ENCODE measurements at places on chromosomes 1 and 21.

DNA sequence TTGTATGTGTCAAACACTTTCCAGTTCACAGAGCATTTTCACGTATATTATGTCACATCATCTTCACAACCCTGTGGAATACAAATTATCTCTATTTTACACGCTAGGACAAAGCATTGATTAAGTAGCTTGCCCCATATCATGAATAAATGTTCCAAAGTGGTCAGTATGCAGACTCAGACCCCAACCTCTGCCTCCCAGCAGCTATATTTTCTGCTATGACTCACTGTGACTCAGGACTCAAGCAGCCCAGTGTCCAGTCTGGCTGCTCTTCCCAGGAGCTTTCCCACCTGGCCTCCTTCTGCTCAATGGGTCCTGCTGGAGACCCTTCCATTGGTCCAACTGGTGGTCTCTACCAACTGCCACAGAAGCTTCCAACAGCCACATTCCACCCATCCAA, 56.0 kb upstream of the RAP1A start:
- DNase-seq: no peak

- DNase-seq: peak; percentile 40
Measured at GRCh38 chr1:62384276-62385005, 52.4 kb upstream of the USP1 start.

DNA sequence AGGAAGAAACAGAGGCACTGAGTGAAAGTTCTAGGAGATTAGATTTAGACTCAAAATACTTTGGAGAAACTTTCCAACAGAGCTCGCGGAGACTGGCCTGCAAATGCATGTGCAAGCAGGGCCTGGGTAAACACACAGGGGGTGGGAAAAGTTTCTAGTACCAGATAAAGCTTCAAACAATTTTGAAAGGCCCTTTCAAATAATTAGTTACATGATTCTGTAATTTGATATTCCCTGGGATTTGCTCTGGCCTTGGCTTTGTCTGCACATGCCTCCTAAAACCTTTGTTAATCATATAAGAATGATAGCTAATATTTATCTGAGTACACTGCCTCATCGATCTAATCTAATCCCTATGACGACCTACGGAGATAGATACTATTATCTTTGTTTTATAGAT, 31.3 kb downstream of the VTCN1 start:
- DNase-seq: no peak

DNA sequence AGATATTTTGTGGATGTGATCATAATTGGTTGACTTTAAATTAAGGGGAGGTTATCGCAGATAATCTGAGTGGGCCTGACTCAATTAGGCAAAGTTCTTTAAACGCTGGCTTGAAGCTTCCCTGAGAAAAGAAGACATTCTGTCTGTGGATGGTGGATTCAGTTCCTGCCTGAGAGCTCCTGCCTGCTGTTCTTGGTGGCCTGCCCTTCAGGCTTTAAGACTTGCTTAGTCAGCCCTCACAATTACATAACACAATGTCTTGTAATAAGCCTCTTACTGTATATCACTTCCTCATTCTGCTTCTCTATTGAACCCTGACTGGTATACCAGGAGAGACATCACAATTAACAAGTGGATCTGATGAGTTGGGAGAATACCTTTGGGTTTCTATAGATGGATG, 50.2 kb downstream of the KCNJ6 start:
- DNase-seq: no peak

DNA sequence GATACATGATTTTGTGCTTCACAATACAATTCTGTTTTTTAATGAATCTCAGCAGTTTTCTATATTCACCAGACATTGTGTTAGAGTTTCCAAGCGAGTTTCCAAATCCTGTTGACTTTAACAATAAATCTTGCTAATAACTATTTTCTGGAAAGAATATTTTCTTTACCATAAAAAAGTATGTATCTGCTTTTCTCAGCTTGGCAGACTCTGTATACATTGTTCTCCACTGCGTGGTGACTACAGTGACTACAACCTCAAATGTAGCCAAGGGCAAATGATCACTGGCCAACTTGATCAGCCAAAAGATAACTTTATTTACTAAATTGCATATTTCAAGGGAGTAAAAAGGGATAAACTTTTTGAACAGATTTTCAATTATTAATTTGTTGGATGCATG, 325.9 kb upstream of the ADAMTS5 start:
- DNase-seq: no peak

DNA sequence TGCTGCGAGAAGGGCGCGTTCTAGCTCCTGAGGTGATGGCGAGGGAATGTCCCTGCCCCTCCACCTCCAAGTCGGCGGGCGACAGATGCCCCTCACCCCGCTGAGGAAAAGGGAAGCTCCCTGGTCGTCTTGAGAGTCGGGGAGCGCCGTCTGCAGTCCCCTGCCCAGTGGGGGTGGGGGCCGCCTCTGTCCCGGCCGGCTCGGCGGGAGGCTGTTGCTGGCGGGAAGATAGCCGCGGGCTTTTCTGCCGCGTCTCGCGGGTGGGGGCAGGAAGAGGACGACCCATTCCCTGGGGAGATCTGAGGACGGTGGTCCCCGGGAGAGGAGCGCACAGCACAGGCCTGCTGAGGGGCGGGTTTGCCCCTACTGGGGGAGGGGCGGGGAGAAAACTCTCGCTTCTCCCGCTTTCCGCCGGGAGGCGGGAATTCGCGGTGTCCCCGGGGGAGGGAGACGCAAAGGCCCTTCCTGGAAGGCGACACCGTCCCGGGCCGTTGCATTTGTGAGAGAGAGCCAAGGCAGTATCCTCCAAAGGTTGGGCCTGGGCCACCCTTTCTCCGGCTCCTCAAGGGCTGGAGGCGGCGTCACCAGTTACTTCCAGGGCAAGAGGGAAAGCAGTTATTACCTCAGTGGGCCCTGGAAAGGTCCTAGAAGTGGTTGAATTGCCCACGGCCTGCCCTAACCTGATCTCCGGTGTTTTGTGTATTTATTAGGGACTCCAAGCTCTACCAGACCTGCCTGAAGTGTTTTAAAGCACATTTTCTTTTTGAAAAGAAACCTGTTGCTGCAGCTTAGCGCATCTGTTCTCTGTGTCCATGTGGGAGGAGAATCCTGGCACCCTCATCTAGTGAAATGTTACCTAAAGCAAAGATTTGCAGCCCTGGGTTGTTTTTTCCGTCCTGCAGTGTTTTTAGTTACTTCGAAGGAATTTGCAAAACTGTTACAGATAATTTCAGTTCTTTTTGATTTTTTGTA, 648 bp downstream of the S100PBP start:
- DNase-seq: no peak

GRCh38 chr1:221440658-221441057, 301.2 kb downstream of the DUSP10 start:
- no peak for DNase-seq

DNA sequence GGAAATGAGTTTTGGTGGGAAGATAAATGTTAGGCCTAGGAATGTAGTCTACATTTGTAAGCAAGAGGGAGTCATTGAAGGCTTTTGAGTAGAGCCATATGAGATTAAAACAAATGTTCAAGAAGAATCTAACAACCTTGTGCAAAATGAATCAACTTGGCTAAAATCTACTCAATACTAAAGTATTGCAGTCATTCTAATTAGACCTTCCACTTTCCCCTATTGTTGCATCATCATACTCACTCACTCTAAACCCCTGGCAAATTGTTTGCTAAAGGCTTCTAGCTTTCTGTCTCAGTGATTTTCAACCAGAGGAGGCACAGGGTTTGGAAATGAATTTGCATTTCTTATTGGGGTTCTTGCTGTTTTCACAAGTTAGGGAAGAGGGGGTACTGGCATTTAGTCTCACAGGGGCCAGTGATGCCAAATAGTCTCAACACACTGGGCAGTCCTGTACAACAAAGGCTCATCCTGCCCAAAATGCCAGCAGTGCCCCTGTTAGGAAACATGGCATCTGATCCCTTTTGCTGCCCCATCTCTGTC, 85.3 kb downstream of the SEC16B start:
- DNase-seq: no peak

DNA sequence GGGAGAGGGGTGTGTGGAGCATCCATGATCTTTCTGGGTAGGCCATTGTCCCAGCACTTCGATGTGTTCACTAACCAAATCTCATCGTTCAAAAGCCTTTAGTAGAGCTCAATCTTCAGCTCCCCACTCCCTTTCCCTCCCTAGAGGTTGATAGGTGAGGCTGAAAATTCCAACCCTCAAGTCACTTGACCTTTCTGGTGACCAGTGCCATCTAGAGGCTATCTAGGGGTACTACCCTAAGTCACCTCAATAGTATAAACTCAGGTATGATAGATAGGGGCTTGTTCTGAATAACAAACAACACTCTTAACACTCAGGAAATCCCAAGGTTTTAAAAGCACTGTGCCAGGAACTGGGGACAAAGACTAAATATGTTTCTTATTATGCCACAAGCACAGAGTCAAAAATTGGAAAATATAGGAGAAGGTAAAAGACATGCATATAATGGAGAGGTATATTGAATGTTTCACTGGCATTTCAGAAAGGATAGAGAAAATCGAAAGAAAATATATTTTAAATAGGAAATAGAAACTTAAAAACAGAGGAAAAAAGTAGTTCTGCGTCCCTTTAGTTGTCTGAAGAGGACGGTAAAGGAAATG, 42.9 kb upstream of the CD53 start:
- DNase-seq: no peak

DNA sequence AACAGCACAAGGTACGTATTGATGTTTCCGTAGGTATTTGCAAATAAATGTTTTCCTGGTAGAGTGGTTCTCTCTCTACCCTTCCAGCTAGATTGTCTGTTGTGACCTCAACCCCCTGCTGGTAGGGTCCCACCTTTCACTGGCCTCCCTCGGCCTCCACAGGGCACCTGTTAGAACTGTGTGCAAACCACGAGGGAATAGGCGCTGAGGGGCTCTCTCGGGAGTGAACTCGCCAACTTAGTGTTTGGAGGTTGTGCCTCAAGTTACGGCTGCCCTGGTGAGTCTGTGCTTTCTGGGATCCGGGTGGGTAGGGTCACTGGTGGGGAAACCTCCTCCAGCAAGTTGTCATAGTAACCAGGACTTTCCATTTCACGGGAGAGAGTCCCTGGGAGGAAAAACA, 204.7 kb upstream of the EDN2 start:
- DNase-seq: no peak

DNA sequence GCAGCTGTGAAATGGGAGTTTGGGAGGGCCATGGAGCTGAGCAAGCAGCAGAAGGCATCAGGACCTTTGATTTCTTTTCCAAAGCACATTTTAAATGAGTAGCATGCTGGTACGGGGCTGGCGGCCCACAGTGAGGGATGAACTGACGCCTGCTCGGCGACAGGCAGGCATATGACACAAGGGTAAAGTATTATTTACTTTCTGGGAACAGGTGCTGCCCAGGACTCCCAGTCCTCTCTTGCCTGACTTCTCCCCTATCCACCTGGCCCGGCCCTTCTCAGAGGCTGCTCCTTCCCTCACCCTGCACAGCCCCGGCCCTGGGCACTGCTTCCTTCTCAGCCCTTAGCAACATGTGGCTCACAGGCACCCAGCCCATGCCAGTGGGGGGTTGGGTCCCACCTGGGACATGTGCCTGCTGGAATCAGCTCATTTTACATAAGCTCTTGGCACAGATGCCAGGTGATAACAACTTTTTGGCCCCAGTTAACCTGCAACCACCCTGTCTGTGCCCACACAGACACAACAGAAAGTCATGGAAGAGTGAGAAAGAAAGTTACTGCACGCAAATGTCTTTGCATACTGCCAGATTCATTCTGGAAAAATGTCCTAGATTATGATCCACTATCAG, 112.3 kb upstream of the GADD45A start:
- no peak for DNase-seq

DNA sequence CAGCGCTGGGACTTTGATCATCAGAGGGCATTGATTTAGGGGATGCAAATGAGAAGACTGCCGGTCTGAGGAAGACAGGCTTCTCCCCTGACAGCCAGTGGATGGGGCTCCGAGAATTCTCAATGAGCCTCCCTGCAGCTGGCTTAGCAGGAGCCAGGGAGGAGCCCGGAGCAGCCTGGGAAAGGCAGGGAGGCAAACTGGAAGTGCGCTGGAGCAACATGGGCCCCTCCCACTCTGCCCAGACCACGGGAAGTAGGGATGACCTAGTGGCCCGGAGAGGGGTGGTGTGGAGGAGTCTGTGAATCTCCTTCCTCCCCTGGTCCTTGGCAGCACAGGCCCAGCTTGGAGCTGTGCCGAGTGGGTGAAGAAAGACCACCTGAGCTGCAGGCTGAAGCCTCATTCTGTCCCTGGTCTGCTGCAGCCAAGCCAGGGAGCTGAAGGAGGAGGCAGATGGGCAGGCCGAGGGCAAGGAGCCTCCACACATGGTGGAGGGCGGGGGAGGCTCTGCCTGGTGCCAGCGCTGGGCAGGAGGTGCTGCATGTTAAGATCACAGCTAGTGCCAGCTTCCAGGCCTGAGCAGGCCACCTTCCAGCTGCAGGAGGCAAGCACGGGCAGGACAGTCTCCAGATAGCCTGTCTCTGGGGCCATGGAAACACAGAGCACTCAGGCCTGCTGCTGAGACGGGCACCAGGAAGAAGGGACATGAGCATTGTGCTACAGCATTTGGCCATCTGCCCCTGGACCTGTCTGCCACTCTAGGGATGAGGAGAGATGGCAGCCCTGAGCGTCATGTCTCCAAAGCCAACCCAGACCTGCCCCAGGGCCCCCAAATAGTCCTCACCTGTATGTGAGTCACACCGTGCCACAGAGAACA, 12.2 kb upstream of the CLSTN1 start:
- no peak for DNase-seq

DNA sequence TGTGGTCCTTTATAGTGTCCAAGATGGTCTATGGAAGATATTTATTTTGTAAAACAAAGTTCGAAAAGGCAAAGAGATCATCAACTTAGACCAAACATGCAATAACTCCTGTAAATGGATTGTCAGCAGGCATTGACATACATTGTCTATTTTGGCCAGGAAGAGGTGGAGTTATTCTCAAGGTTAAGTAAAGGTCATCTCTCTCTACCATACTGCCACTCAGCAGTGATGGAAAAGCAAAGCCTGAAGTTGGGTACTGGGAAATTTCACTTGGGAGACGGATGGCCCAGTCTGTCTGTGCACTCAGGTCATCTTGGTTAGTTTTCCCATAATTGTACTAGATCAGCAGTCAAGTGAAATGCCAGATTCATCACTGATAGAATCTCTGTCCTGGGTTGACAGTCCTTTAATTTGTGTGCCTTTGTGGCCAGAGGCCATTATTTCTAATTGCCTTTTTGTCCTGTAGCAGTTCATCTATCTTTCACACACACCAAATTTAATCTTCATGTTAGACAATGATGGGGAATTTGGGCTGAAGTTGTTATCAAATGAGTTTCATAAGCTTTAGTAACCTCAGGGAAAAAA, 17.5 kb downstream of the PIGP start:
- no peak for DNase-seq

DNA sequence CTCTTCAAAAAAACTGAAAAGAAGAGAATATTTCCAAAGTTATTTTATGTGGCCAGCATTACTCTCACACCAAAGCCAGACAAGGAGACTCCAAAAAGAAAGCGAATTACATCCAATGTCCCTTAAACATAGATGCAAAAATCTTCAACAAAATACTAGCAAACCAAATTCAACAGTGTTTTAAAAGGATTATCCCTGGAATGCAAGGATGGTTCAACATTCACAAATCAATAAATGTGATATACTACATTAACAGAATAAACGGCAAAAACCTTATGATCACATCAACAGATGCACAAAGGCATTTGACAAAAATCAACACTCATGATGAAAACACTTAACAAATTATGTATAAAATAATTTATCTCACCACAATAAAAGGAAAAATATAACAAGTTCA, 207.8 kb downstream of the DENND1B start:
- DNase-seq: no peak

- no peak for DNase-seq
Measured at GRCh38 chr1:165799387-165799786, 28.0 kb upstream of the UCK2 start.

GRCh38 chr1:51000160-51000559, 30.1 kb downstream of the CDKN2C start:
- DNase-seq: no peak
